NCI-H460 (cell line): ENCODE measurements at places on chromosomes 16 and 17. TPM values are rescaled to one million over a fixed set of nuclear protein-coding genes. Genes with fewer than 3 reads are reported as not detected.
A peak's percentile ranks its signal among the peaks of the same experiment; 100 is the strongest.

DNA sequence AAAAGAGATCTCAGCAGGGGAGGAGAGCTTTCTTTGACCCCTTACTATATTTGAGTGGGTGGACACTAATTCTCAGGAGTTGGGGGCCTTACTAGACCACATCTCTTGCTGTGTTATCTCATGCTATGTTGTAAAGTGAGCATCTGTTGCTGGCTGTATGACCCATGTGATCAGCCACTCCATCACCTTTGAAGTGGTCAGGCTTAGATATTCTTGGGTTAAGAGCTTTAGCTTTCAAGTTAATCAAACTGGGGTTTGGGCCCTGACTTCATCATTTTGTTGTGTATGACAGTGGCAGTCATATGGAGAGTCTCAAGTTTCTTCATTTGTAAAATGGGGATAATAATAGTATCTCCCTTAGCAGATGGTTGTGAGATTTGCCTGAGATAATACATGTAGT, 201.1 kb downstream of the FTO start:
- DNase-seq, result no peak

CYLD gene
- total RNA-seq, result 9.5 and 12.0 TPM in 2 replicates

- DNase-seq, result no peak
Measured at GRCh38 chr17:65103431-65103830, 33.7 kb upstream of the RGS9 start.

DNA sequence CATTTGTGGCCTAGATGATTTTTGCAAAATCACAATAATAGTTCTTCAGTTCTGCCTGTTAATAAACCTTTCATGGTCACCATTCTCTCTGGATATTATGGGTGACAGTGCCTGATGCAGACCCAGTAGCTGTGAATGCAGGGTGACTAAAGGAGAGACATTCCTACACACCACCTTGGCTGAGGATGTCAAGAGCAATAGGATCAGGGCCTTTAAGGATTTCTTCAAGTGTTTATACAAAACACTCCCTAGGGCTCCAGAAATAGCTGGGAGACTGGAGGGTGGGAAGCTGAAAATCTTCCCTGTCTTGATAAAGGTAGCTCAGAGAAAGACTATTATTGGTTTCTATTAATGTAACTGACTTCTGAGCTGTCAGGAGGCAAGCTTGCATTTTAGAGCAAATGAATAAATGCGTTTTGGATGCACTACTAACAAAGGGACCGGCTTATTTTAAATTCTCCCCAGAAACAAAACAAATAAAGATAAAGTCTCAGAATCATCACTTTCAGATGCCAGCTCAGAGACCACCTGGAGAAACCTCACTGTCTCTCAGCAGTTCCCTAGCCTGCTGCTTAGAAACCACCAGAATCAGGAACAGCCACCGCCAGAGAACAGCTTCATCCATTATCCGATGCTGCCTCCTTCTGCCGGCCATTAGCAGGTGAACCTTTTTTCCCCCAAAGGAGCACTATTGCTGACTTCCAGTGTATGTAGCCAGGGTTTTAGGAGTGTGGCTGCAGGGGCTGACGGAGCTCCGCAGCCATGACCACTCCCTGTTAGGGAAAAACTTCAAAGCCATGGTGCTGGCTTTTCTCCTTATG, 171.4 kb upstream of the DYNLRB2 start:
- peak; percentile 23 for DNase-seq

GRCh38 chr16:1999866-2000514, 9.6 kb downstream of the ZNF598 start:
- DNase-seq, result no peak
